HFFc6 (cell line): ENCODE measurements at places on chromosomes 5 and 9.
A peak's percentile ranks its signal among the peaks of the same experiment; 100 is the strongest.

GRCh38 chr5:36373527-36374086, 71.9 kb upstream of the RANBP3L start:
- DNase-seq: peak; percentile 68

DNA sequence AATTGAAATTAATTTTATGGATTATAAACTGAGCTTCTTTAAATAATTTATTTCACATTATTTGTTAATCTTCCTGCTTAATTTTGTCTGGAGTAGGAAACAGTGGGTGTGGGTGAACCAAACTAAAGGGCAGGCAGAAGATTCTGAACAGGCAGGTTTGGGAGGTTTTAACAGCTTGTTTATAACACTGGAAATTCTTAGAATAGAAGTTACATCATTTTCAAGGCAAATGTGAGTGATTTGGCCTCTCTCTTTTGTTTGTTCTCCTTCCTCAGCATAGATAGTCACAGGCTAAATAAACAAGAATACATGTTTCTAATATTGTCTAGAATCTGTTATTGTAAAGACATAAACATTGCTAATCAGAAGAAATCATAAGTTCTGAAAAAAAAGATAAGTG, 970.9 kb upstream of the NUDT12 start:
- no peak for DNase-seq

DNA sequence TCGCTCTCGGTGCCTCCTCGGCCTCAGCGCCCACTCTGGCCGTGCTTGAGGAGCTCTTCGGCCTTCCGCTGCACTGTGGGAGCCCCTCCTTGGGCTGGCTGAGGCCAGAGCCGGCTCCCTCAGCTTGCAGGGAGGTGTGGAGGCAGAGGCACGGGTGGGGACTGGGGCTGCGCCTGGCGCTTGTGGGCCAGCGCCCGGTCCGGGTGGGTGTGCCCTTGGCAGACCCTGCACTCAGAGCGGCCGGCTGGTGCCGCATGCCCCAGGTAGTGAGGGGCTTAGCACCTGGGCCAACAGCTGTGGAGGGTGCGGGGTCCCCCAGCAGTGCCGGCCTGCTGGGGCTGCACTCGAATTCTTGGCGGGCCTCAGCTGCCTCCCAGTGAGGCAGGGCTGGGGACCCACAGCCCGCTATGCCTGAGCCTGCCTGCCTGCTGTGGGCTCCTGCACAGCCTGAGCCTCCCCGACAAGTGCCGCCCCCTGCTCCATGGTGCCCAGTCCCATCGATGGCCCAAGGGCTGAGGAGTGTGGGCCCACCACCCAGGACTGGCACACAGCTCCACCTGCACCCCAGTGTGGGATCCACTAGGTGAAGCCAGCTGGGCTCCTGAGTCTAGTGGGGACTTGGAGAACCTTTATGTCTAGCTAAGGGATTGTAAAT, 2085.2 kb upstream of the ACO1 start:
- DNase-seq: no peak

- no peak for DNase-seq
Measured at GRCh38 chr5:126831156-126831555, 54.2 kb downstream of the LMNB1 start.

DNA sequence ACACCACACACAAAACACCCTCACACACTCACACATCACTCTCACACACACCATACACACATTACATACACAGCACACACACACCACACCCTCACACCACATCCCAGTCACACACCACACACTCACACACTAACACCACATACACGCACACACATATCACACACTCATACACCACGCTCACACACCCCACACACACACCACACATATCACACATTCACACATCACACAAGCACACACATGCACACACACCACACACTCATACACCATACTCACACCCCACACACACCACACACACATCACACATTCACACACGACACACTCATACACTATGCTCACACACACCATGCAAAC, 543 bp upstream of the UBE2QL1 start:
- DNase-seq: no peak

DNA sequence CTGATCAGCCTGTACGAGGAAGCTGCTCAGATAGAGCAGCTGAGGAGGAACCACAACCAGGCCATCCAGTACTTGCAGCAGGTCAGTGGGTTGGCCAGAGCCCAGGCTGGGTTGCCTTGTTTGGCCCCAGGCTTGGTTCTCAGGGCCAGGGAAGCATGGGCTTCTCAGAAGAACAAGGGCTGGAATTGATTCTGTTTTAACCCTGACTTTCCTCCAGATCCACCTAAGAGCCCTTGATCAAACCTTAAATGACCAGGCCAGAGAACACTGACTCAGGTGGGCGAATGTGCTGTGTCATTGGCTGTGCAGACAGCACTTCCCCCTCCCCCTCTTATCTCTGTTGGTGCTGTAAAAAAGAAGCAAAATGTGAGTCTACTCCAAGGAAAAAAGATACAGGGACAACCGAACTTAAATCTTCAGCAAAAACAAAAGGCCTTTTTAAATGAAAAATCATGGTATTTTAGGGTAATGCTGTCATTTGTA, 28.1 kb downstream of the TTC23L start:
- no peak for DNase-seq
